BJ (cell line): ENCODE measurements at places on chromosomes 16 and 17.

DNA sequence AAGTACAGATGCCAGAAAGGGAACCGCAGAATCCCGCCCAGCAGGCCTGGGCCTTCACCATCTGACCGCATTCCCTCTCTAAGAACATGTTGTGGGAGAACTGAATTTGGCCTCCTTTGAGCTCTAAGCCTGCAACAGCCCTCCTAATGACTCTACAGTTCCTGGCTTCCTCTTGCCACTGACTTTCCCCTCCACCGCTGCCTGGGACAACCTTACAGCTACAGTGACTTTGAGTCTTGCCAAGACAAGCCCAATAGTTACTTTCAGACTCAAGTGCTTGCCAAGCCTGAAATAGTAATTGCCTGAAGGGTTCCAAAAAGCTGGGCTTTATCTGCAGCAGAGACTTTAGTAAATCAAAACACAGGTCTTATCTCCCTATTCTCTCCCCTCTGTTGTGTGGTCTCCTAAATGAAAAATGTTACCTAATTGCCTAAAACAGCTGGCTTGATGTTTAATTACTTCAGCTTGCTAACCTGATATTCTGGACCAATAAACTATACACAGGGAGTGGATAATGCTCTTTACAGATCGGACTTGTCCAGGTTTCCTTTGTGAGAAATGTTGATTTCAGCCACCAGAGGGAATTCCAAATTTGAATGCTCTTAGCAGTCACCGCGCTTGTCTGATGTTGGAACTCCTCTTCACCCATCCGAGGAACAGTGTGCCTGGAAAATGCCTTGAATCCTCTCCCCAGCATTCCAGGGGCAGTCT, 85.1 kb upstream of the TBX2 start:
- no peak for DNase-seq

DNA sequence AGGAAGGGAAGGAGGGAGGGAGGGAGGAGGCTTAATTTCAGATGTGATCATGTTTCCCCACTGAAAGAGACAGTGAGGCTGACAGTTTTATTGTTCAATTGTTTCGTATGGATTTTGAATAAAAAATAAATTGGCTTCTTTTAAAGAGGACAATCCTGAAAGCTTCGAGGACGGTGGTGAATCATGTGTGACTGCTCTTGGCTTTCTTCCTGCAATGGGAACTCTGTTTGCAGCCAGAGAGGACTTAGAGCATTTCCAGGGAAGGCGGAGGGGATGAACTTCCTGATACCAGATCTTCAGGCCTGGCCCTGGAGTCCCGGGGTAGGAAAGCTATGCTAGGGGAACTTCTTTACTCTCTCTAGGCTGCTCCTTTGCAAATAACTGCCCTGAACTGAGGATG, 72.8 kb upstream of the C16orf82 start:
- DNase-seq: peak; percentile 30

DNA sequence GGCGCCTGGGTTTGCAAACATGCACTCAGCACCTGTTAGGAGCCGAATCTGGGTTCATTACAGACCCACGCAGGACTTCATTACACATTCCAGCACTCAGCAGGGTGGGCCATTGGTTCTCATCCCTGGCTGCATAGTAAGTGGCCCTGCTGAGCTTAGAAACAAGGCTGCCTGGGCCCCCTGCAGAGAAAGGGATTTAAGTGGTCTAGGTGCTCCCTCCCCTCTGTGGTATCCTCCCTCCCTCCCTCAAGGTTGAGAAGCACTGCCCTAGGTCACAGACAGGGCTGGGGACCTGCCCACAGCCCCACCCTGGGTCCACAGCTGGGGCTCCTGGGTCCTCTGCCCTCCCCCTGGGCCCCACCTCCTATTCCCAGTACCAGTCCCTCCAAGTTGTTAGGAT, 28.3 kb downstream of the WNT3 start:
- DNase-seq: no peak

GRCh38 chr17:39183720-39184119, 13.7 kb downstream of the CACNB1 start:
- no peak for DNase-seq

- no peak for DNase-seq
These were observed 1.8 kb upstream of the VPS4A start for GRCh38 chr16:69309316-69309715.
